ENCODE measurements at places on chromosomes 5 and 9.

DNA sequence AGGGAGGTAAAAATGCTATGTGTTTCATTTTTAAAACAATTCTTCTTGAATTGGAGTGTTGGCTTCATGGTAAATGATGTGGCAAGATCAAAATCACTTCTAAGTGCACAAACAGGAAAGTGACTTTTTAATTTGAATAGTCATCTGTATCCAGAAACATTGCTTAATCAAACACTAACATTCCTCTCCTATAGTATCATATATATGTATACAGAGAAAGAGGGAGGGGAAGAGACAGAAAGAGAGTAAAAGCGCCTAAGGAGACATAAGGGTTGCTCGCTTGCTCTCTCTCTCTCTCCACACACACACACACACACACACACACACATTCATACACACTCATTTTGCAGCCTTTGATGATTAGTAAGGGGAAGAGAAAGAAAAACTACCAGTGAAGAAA lies 95.4 kb upstream of the PRDM9 start:
- DNase-seq, result no peak

DNA sequence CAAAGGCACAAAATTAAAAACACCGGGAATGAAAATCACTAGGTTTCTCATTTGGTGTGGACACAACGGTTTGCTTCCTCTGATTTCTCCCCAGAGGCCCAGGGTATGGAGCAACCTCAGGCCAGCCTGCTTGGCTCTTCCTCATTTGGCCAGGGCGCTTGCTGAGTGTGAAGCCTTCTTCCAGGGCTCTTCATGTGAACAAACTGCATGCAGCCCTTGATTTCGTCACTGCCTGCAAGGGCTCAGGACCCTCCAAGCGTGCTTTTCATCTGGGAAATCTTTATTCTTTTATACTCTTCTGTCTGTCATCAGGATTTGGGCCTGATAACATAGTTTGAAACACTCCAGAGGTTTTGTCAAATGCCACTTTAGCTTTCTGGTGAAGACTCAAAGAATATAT lies 122.6 kb upstream of the KLF4 start:
- no peak for DNase-seq

GRCh38 chr5:116772806-116773205 lies 198.2 kb upstream of the SEMA6A start:
- DNase-seq, result no peak

DNA sequence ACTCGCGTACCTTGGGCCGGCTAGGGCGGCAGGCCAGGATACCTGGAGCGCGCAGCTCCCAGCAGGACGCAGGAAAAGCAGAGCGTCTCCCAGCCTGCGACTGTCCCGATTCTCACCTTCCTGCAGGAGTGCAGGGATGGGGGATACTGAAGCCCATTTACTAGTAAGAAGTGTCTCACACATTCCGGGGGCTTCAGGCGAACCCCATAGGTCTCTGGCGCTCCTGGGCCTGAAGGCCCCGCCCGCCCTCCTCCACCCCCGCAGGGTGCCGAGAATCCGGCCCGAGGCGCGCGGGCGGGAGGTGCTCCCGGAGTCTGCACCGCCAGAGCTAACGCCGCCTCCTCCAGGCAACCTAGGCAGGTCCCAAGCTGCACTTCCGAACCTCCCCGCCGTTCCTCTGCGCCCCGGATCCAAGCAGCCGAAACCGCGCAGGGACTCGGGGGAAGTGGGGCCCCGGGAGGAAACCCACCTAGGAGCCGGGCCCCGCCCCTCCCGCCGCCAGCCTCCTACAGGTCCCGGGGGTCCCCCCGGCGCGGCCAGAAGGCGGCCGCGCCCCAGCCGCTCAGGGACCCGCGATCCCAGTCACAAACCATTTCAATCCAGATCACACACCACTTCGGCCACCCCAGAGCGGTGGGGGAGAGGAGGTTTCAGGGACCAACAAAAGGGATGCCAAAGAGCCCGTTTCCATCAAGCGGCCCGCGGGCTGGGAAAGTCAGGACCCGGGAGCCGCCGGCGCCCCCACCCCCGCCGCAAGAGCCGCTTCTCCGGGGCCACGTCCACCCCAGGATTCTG lies 1.2 kb downstream of the ROR2 start:
- peak; percentile 36 for DNase-seq

DNA sequence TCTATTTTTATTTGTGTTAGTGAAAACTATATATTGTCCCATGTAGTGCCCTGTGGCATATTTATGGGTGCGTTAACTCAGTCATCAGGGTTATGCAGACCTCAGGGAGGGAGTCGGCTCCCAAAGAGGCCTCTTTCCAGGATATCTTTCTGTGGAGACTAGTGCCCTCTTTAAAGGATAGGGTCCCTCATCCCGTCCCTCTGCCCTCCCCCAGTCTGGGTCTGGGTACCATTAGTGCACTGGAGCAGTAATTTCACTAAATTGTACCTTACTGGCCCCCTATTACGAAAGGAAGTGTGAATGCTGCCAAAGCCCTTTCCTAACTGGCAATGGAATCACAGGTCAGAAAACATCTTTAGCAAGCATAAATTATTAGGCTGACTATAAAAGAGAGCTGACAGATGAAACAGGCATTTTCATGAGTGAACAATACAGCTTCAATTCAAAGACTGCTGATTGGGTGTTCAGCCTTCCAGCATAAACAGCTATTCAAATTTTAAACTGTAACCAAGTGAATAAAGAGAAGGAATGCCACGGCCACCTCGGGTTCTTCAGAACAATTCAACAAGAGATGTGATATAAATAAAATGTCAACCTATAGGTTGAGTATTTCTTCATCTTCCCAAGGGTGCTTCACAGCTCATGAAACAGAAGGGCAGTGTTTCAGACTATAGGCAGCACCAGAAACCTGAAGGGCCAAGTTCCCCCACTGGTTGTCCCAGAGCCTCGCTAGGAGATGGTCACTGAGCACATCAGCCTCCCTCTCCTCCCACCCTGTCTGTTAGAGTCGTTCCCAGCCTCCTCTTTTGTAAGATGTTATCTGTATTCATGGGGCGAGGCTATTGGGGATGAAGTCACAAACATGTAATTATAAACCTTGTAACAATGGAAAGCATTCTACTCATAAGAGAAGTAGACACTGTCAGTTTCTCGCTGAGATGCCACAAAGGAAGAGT lies 318.7 kb downstream of the TMEM161B start:
- DNase-seq, result no peak

DNA sequence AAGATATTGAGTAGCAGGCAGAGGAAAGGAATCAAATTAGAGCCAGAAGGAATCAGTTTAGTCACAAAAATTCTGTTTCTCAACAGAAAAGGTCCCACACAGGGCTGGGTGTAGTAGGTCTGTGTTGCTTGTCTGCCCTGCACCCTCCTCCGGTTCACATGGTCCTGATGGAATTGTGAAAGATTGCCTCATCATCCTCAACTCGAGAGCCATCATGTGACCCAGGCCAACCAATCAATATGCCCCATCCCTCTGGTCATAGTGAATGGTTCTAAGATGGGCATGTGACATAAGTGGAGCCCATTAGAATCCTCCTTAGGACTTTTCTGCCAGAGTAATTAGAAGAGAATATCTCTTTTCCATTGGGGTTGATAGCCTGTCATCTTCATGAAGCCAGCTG lies 56.7 kb upstream of the RAD23B start:
- no peak for DNase-seq

DNA sequence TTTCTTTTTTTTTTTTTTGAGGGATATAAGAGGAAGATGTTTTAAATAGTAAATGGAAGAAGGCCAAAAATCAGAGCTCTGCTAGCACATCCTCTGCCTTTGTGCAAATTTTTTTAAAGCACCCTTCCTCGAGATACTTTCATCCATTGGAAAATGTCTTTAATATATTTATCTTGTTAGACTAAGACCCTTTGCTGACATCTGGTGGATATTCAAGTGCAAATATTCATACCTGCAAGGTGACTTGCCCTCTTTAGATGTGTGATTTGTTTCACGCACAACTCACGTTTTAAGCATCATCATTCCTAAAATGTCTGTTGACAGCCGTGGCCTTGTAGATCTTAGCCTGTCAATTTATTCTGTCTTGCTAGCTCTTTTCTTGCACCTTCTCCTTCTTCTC lies 258.5 kb downstream of the AGTPBP1 start:
- DNase-seq, result no peak

- no peak for DNase-seq
Measured at GRCh38 chr5:3684771-3685354, 89.2 kb downstream of the IRX1 start.

DNA sequence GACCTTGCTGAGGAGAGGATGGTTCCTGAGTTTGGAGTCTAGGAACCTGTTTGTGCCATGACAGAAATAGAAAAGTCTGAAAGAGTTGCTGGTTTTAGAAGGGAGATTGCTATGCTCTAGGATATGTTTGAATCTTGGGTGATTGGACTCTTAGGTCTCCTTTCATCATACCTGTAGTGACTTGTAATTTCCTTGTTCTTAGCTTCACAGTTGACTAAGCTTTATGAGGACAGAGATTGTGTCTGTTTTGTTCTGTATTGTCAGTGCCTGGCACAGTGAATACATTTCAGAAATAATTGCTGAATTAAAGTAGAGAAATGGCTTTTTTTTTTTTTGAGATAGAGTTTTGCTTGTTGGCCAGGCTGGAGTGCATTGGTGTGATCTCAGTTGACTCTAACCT lies 31.5 kb downstream of the GAPVD1 start:
- no peak for DNase-seq

DNA sequence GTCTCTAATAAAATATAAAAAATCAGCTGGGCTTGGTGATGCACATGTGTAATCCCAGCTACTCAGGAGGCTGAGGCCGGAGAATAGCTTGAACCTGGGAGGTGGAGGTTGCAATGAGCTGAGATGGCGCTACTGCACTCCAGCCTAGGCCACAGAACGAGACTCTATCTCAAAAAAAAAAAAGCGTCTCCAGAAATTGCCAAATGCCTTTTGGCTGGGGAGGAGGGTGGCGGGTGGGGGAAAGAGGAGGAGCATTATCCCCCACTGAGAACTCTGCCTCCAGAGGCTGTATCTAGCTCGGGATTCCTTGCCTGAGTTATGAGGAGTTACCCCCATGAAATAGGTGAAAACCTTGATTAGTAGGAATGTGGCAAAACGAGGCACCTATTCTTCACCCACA lies 4.8 kb downstream of the ROPN1L start:
- no peak for DNase-seq

Data from Calu3 (cell line).